ENCODE measurements at places on chromosomes 5 and 9. TPM values are rescaled to one million over a fixed set of nuclear protein-coding genes. Genes with fewer than 3 reads are reported as not detected.

DNA sequence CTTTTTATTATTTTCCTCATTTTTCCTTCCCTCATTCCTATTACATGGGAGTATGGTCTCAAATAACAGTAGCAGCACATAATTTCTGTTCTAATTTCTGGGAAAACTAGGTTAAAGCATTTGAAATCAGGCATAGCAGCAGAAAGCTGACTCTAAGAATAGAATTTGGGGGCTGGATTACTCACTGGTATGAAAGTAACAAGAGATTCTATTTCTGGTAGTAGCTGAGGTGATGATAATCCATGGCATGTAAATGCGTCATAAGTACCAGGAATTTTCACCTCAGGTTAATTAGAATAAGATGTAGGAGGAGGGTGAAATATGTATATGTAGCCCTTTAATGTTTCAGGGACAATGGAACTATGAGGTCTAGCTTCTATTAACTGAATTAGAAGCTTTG is 662.0 kb downstream of the PTPRD start:
- no peak for DNase-seq

GRCh38 chr5:150946351-150946905 is 41.6 kb upstream of the ZNF300 start:
- peak; percentile 26 for DNase-seq

- DNase-seq, result no peak
Measured at GRCh38 chr5:74037321-74037720, 411.3 kb downstream of the ARHGEF28 start.

The INSL4 gene
- not detected for total RNA-seq

The CCNJL gene
- 3.2 TPM for total RNA-seq
